ENCODE measurements at places on chromosomes 11 and 22. TPM values are rescaled to one million over a fixed set of nuclear protein-coding genes. Genes with fewer than 3 reads are reported as not detected.

The KCNK7 gene
- total RNA-seq: 5.0 TPM

The MN1 gene
- total RNA-seq: 0.22 TPM

The YPEL4 gene
- 12.9 TPM for total RNA-seq

DNA sequence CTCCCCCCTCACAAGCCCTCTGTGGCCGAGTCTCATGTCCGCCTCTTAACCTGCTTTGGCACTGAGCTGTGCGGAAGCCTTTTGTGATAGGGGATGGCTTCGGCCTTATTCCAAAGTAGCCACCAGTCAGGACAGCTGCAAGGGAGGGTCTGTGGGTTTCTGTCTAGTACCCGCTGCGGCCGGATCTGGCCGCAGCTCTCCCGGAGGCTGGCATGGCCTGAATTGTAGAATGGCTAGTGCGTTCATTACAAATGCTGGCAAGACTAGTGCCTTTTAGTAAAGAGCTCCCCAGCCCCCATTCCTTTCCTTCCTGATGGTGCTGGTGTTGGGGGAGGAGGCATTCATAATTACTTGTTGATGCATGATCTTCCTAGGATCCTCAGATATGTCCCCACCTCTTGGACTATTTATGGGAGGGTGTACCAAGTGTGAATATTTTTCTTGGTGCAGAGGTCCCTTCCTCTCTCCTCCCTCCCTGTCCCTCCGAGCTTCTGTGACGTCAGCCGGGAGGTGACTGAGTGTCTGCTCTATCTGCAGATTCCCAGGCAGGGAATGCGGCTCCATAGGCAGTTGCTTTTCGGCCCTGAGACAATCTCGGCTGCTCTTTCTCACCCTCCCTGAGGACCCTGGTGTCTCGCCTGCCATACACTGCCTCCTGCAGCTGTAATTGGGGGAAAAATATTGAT lies 108.7 kb upstream of the E2F8 start:
- DNase-seq: no peak

- DNase-seq: no peak
Observed at GRCh38 chr22:37266581-37267134, 15.7 kb upstream of the CYTH4 start.

GRCh38 chr11:67561971-67562619 lies 21.5 kb upstream of the GSTP1 start:
- DNase-seq: no peak

- no peak for DNase-seq
Observed at GRCh38 chr11:24886880-24887619, 390.2 kb downstream of the LUZP2 start.

DNA sequence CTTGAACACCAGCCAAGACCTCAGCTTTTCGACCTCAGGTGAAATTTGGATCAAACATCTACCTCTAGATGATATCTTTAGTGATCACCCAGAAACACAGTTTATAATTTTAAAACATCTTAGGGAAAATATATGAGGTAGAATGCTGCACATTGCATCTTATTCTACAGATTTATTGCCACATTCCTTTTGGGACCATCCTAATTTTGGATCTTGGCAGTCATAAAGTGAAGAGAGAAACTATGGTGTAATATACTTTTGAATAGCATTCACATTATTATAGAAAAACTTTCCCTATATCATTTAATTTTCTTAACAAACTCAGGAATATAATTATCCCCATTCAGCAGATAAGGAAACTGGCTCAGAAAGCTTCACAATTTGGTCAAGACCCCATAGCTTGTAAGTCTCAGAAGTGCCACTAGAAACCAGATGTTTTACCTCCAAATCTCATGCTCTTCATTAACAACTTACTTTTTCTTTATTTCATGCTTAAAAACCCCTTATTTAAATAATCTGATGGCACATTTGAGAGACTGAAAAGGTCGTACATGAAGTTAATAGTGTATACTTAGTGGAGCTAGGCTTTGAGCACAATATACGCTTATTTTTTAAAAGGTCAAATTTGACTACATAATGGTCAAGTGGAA lies 199.2 kb upstream of the CTSC start:
- no peak for DNase-seq

GRCh38 chr22:20970939-20971657 lies 4.0 kb downstream of the AIFM3 start:
- no peak for DNase-seq

DNA sequence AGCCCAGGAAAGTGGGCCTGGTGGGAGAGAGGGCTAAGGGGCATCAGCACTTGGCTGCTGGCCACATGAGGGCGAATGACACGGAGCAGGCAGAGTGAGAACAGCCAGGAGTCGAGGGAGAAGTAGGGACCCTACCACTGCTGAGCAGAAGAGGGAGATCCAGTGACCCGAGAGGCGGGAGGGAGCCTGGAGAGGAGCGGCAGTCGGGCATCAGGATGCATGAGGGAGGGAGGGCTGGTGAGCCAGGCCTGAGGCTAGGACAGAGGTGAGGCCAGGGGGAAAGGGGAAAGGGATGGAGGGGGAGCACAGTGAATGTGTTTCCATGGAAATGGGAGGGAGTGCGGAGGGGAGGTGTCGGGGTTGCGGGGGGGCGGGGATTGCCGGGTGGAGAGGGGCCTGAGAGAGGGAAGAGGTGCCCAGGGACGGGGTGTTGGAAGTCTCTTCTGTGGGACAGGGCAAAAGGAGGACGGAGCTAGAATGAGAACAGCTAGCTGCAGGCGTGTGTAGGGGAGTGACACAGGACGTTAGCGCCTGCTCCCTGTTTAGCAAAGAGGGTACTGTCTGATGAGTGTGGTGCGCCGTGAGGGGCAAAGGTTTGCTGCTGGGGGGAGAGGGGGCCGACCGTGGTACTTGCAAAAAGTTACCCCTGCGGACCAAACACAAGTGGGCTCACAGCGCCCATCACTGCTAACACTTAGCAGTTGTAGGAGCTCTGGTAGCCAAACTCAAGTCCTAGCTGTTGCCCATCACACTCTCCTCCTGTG lies 37.1 kb upstream of the WNT11 start:
- no peak for DNase-seq

GRCh38 chr22:26322179-26322905 lies 106.7 kb upstream of the ASPHD2 start:
- no peak for DNase-seq

DNA sequence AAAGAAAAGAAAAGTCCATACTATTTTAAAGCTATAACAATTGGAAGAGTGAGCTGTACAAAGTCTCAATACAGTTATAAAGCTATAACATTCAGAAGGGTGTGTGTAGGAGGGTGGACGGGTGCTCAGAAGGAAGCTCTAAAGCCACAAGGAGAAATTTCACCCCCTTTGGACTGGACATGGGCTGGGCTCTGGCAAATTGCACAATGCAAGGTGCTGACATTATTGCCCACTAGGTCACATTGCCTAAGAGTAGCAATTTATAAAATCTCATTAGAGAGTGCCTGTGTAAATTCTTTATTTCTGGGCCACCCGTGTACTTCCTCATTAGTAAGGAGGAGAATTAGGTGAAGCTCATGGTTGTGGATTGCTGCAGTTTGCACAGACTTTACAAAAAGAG lies 5.7 kb upstream of the APOBEC3A start:
- no peak for DNase-seq

All from naive thymus-derived CD8-positive, alpha-beta T cell (primary cell).